ENCODE measurements at places on chromosomes 3 and 15.

- no peak for DNase-seq
These were observed 66.6 kb downstream of the EOMES start for GRCh38 chr3:27655547-27655946.

DNA sequence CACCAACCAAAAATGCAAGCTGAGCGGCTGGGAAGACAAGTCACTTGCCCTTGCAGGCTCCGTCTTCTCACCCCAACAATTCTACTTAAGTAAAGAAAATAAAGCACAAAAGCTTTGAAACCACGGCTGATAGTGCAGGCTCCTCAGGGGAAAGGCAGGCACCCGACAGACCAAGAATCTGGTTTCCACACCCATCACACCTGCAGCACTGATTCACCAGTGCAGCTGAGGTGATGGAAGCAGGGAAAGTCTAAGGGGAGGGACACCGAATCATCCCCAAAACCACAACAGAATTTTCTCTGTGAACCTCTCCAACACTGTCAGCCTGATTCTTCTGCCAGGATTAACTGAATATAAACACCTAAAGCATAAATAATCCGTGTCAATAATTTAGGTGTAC is 62.0 kb upstream of the NSMCE3 start:
- no peak for DNase-seq

GRCh38 chr3:155363690-155364070 is 70.2 kb upstream of the STRIT1 start:
- DNase-seq, result no peak

DNA sequence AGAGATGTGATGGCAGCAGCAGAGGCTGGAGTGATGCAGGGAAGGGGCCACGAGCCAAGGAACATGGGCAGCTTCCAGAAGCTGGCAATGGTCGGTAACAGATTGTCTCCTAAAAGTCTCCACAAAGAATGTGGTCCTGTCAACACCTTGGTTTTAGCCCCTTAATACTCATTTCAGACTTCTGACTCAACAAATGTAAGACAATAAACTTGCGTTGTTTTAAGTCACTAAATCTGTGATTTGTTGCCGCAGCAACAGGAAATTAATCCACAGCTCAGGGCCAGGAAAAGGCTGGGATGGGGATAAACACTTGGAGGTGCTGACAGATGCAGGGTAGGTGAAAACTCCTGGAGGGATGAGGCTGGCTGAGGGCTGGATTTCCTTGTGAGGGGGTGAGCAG is 69.9 kb downstream of the OXNAD1 start:
- no peak for DNase-seq

GRCh38 chr3:8519156-8519555 is 17.5 kb downstream of the LMCD1 start:
- no peak for DNase-seq

DNA sequence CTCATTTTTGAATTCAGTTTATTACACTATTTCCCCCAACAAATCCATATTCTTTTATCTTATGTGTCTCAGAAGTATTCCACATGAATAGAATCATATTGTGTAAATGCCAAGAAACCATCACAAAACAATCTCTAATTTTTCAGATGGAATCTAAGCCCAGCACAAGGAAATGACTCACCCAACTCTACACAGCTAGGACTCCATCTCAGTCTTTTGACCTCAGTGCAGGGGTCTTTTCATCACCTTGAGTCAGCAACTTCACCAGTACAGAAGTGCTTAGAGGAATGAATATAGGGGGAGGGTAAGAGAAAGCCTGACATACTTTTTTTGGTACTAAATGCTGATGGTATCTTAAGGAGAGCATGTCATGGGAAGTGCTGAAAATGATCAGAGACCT is 169.3 kb upstream of the LRRN1 start:
- no peak for DNase-seq

DNA sequence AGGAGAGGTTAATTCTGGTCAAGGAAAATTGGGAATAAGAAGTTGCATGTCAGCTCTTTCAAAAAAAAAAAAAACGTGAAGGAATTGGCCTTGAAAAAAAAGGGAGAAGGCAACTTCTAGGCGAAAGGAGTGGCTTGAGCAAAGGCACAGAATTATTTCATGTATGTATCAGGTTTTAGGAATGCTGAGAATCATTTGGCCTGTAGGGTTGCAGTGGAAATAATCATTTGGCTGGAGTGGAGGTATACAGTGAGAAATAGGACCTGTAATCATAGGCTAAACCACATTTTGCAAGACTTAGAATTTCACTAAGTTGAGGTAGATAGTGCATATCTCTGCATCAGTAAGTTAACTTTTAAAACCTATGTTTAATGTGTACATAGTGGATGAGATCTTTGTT is 54.9 kb downstream of the EPHA6 start:
- no peak for DNase-seq

DNA sequence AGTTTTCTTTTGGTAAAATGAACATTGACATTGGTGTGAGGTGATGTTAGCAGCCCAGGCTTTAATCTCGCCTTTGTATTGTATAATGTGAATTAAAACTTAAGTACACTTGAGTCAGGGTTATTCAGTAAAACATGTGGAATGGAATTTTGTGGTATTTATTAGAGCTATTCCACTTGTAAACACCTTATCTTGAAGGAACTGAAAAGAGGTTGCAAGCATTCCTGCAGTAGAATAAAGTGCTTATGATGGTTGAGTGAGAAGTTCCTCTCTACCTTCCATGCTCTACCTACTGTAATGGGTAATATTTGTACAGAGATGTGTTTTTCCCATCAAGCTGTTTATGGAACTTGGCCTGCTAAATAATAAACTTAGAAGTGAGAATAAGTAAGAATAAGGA is 36.1 kb downstream of the HMG20A start:
- no peak for DNase-seq

GRCh38 chr15:76236350-76236749 is 74.9 kb downstream of the ETFA start:
- DNase-seq, result no peak

Measured in inflammatory macrophage treated with lipopolysaccharide for 4 hours (primary cell).